ENCODE measurements at places on chromosomes 7 and 10.

DNA sequence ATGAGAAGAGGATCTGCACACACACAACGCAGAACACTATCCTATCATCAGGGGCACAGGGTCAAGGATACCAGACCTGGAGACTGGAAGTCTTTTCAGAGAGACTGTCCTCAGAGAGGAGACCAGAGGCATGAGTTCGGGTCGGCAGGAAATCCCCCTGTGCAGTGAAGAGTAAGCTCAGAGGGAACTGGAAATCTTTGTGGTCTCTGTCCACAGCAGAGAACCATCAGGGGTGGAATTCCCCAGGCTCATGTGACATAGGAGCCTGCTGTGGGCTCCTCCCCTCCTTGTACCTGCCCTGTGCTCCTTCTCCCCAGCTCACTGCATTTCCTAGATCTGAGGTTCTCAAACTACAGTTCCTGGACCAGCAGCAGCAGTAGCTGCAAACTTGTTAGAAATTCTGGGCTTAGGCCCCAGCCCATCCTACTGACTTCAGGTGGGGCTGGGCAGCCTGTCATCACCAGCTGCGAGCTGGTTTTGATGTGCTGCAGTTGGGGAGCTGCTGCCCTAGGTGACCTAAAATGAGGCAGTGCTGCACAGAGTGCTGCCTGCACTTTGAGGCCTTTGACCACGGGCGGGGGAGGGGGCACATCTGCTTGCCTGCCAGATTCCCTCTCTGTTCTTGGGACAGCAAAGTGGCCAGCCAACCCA, 2.4 kb downstream of the ZMIZ2 start:
- DNase-seq = peak; percentile 18

DNA sequence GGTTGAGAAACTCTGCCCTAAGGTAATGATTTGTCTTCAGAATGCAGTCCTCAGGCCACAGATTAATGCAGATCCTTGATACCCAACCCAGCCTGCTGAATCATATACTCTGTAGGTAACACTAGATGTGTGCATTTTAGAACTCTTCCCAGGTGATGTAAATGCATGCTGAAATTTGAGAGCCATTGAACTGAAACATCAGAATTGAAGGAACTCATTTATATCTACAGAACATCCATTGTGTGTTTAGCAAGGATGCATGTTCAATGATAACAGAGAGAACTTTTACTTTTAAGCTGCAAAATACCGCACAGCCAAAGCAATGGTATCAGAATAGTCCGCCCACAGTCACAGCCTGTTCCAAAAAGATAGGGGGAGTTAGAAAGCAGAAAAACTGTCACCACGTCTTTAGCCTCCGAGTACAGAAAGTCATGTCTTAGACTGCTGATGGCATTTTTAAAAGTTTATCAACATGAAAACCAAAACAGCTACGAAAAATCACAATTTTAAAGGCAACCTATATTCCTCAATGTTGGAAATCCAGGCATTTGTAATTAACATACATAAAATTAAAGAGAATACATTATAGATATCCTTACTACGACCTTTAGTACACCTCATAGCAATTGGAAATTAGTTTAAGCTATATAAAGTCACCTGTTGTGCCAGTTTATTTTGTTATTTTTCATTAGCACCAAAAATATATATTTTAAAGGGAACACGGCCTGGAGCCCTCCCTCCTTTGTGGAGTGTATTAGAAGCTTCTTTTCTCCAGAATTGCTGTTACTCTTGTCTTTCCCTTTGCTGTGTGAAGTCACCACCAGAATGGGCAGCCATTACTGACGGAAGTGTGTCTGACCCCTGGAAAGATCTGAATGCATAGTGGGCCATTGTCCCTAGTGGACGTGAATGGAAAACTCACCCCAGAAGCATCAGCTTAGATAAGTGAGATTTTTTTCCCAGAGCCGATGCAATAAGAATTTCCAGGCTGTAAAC, 65.8 kb upstream of the PRKAR2B start:
- DNase-seq = no peak

DNA sequence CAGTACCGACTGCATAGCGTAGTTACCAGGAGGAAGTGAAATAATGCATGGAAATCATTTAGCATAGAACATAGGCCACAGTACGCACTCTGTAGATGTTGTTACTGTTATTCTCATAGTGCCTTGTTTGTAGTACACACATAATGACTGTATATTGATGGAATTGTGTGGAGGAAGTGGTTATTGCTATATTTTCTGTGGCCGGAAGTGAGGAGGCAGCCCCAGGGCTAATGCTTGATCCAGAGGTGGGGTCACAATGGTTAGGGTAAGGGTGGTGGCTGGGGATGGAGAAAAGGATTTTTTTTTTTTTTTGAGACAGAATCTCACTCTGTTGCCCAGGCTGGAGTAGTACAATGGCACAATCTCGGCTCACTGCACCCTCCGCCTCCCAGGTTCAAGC, 4.5 kb upstream of the MGAM start:
- DNase-seq = no peak

DNA sequence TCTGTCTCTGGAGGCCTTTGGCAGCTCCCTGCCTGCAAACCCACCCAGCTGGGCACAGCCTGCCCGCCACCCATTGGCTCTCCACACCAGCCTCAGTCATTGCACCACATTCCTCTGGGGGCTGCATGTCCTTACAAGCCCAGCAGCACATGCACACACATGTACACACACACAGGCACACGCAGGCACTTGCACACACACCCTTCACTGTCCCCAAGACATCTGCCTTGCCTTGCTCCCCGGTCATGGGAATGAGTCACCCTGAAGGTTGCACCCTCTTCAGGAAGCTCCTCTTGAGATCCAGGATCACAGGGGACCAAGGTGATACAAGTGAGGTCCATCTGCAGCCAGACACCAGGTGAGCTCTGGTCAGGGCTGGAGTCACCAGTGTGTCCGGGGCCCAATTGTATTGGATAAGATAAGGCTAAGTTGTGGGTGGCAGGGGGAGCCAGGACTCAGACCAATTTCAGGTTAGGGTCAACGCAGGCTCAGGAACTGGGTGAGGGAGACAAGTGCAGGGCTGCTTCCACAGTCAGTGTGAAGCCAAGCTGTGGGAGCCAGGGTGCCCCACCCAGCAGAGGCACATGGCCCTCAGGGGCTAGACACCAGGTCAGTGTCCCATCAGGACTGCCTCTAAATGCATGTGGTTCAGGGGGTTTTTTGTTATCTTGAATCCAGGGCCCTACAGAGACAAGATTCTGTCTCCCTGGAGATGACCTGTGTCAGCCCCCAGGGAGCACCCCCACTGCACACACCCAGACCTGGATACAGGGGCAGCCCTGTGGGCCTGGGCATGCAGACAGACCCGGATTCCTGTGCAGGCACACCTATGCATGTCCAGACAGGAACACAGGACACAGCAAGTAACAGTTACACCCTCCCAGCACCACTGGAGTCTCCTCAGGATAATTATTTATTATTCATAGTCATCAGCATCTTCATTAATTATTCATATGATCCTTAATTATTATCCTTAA, 33.8 kb downstream of the KCNH2 start:
- DNase-seq = no peak

GRCh38 chr7:127803626-127804025, 151.6 kb downstream of the SND1 start:
- no peak for DNase-seq

- no peak for DNase-seq
These were observed 33.9 kb upstream of the MKX start for GRCh38 chr10:27779462-27780015.

DNA sequence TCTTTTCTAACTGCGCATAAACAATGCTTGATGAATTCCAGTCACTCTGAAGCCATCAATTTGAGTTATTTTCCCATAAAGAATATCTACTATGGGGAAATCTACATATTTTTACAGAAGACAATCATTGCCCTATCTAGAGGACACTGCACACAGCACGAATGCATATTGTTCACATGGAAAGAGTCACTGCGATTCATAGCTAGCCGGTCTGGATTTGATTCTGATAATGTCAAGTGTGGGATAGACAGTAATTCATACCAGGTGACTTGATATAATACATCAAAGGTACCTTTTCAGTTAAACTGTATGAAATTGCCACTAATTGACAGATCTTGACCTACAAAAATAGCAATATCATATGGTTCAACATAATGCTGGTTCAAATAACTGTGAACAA, 255.7 kb downstream of the THSD7A start:
- no peak for DNase-seq

GRCh38 chr10:121600611-121601010, 2.4 kb upstream of the FGFR2 start:
- DNase-seq = no peak

DNA sequence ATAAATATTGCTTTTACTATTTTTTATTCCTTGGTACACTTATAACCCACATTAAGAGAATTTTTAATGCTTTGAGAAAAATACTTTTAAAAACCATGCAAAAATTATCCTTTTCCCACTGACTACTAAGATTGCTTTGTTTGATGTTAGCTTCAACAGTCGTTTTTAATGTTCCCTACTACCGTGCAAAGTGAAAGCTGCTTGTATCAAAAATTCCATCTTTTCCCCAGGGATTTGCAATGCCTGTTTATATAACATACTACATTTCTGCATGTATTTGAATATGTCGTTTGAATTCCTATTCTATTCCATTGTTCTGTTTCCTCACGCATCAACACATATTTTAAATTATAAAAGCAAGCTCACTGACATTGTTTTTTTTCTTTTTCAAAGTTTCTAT, 54.4 kb downstream of the TFPI2 start:
- DNase-seq = no peak

- no peak for DNase-seq
These were observed 9.8 kb upstream of the ARHGAP19 start for GRCh38 chr10:97302088-97302791.

GRCh38 chr7:147571436-147572185, 1019.0 kb upstream of the C7orf33 start:
- no peak for DNase-seq

- no peak for DNase-seq
These were observed 32.2 kb downstream of the MRPS33 start for GRCh38 chr7:140982508-140982907.

GRCh38 chr7:24966802-24967201, 13.2 kb downstream of the OSBPL3 start:
- DNase-seq = no peak

- DNase-seq = no peak
These were observed 48.8 kb upstream of the CAMK2B start for GRCh38 chr7:44374007-44374763.

- no peak for DNase-seq
These were observed 44.1 kb downstream of the VSTM4 start for GRCh38 chr10:49071160-49071761.

- no peak for DNase-seq
These were observed 65.4 kb downstream of the GRID1 start for GRCh38 chr10:86300931-86301830.

All from activated T-cell treated with anti-CD3 and anti-CD28 coated beads for 48 hours (primary cell).